ENCODE measurements at places on chromosomes 6 and 20. TPM values are rescaled to one million over a fixed set of nuclear protein-coding genes. Genes with fewer than 3 reads are reported as not detected.
A peak's percentile ranks its signal among the peaks of the same experiment; 100 is the strongest.

Gene TSPO2
- total RNA-seq = not detected

Gene ALDH8A1
- 1.4 TPM for total RNA-seq

Gene SCUBE3
- total RNA-seq = 1.7 TPM

Gene SNPH
- 23.4 TPM for total RNA-seq

Gene CALHM4
- total RNA-seq = not detected

Gene FKBP1C
- total RNA-seq = 0.31 TPM

GRCh38 chr6:113979937-113980336, 9.0 kb upstream of the HDAC2 start:
- no peak for DNase-seq

DNA sequence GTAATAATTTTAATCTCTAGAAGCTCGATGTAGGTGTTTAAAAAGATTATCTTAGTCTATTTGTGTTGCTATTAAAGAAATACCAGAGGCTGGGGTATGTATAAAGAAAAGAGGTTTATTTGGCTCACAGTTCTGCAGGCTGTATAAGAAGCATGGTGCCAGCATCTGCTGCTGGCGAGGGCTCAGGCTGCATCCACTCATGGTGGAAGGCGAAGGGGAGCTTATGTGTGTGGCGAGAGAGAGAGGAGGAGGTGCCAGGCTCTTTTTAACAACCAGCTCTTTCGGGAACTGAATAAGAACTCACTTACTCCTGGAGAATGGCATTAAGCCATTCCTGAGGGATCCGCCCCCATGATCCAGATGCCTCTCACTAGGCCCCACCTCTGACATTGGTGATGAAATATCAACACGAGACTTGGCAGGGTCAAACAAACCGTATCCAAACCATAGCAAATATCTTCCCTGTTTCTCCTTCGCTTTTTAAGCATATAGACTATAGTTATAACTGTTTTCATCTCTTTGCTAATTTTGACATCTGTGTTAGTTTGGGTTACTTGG, 24.5 kb downstream of the CHMP4B start:
- no peak for DNase-seq

GRCh38 chr6:30759575-30760239, 15.4 kb upstream of the IER3 start:
- no peak for DNase-seq

GRCh38 chr6:46338131-46338530, 153.1 kb downstream of the RCAN2 start:
- DNase-seq = no peak

- DNase-seq = no peak
Measured at GRCh38 chr6:786946-787763, 94.2 kb upstream of the EXOC2 start.

- DNase-seq = no peak
Measured at GRCh38 chr6:71395731-71396409, 107.3 kb downstream of the OGFRL1 start.

GRCh38 chr6:169445661-169446581, 192.3 kb upstream of the THBS2 start:
- no peak for DNase-seq

- DNase-seq = no peak
Measured at GRCh38 chr20:34736106-34736735, 32.1 kb downstream of the TP53INP2 start.

DNA sequence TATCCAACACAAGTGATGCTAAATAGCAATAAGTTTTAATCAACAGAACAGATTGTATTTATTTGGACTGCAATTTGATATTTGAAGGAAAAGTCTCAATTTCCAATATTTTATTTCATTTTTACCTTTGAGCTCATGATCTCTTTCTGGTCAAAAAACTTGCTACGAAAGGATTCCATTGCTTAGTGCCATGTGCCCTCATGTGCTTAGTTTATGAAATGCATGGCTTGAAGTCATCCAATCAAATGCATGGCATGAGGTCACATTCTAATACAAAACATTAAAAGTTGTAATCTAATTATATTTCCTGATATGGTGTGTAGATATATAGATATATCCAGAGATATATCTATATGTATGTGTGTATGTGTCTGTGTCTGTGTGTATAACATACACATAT, 321.2 kb upstream of the ADGRB3 start:
- no peak for DNase-seq

GRCh38 chr20:32149566-32150170, 40.2 kb downstream of the TM9SF4 start:
- no peak for DNase-seq

DNA sequence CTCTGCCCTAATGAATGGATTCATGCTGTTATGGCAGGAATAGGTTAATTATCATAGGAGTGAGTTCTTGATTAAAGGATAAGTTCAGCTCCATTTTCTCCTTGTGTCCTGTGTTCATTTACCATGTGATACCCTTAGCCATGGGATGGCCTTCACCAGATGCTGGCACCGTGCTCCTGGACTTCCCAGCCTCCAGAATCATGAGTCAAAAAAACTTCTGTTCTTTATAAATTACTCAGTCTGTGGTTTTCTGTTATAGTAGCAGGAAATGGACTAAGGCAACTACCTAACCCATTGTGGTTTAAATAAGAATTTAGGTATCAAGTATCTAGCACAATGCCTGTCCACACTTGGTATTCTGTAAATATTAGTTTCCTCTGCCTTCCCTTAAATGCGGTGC, 223.5 kb downstream of the MEI4 start:
- DNase-seq = no peak

DNA sequence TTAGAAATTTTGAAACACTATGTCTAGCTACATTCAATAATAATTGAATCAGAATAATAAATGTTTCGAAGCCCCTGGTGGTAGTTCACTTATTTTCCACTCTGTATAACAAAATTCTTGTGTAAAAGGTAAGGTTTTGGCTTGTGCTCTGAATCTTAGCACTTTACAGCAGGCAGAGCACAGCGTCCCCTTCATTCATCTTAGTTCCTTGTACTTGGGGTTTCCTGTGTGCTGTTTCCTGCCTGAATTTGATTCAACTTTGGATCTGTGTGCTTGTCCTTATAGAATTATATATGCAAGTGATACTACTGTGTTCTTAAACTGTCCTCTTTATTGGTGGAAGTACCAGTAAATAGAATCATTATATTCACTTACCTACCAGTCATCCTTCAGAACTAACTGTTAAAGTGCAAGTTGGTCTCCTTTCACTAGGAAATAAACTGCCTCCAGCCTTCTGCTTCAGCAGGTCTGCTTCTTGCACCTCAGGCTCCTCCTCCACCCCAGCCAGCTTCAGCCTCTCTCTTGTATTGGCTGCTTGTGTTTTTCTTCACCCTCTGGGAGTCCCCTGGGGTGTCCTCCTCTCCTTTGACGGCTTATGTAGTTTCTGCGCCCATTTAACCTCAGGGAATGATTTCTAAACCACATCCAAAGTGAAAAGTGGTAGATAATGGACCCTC, 28.8 kb upstream of the TULP4 start:
- DNase-seq = peak; percentile 10

GRCh38 chr6:160801418-160801817, 99.4 kb downstream of the PLG start:
- no peak for DNase-seq

DNA sequence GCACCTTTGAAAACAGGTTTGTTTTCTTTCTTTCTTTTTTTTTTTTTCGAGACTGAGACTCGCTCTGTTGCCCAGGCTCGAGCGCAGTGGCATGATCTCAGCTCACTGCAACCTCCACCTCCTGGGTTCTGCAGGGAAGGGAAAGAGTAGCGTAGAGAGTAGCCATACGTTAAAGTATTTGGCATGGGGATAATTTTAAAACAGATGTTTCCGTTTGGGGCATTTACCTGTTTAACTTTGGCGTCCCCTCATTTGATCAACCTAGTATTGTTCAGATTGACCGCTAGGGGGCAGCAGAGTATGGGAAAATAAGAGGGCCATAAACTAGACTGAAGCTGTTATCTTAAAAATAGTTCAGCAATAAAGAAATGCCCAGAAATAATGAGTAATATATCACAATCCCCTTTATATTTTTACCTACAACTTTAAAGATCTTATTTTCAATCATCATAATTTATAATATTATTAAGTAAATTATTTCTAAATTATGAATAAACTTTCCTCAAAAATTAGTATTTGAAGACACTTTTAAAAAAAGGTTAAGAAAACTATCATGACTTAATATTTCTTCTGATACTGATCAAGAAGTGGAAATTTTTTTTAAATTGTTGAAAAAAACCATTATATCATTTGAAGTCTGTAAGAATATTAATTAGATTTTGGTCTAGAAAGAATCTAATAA, 7.6 kb upstream of the TAAR9 start:
- peak; percentile 4 for DNase-seq

DNA sequence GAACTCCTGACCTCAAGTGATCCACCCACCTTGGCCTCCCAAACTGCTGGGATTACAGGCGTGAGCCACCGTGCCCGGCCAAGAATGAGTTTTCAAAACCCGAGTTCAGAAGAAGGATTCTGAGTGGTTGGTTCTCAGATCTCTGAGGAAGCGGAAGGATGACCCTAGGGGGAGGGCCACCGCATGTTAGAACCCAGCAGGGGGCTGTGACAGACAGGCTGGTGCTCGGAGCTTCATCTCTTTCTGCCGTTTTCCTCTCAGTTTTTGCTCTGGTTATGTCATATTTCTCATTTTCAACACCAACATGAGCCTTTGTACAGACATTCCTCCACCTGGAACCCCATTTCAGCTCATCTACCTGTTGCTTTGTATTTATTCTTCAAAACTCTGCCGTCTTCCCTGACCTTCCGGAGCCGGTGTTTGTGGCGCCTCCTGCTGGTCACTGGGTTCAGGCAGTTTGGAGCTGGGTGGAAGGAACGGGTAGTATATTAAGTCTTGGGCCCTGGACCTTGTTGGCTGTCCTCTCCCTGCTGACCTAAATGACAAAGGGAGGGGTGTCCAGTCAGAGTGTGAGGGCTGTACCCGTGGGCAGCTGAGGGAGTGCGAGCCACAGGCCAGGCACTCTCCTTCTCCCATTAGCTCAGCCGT, at the start of gene DEFB123:
Gene DEFB123, plus strand, starts transcription at position 621 of the 648 bp plus-strand sequence. CDS start 67 bp downstream, outside the sequence.
- DNase-seq = no peak

DNA sequence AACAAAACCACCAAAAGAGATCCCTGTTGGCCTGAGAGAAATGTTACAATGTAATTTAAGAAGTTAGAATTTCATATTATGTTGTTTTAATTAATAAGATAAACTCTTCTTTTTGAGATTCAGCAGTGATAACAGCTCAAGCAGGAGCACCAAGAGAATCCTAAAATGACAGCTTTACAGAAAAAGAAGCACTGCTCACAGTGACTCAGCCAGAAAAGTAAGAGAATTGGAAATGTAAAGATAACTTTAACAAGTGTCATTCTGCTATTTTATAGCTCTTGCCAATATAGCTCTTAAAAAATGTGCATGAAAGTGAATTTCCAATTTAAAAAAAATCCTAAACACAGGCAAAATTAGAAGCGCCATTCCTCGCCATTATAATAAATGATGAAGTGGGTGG, 111.3 kb downstream of the UBE3D start:
- no peak for DNase-seq

DNA sequence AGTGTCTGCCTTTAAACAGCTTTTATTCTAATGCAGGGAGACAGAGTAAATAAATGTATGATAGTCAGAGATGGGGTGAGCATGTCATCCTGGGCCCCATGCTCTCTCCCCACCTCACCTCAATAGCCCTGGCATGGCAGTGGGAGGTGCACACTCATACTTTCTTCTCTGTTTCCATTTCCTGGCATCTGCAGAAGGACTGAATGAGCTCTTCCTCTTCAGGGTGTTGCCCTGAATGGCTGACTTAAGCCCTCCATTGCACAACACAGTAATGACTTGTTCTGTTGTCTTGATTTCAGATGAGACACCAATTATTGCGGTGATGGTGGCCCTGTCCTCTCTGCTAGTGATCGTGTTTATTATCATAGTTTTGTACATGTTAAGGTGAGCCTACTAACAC, 57.0 kb upstream of the GNRH2 start:
- DNase-seq = no peak

DNA sequence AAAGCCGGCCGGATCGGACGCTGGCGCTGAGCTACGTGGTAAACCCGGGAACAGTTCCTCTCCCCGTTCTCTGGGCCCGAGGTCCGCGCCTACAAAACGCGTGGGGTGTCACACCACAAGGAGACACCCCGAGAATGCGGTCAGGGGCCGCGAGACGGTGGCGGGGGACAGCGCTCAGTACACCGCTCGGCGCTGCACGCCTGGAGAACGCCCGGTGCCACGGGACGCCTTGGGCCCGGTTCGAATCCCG, 670 bp downstream of the NCOA5 start:
- no peak for DNase-seq

DNA sequence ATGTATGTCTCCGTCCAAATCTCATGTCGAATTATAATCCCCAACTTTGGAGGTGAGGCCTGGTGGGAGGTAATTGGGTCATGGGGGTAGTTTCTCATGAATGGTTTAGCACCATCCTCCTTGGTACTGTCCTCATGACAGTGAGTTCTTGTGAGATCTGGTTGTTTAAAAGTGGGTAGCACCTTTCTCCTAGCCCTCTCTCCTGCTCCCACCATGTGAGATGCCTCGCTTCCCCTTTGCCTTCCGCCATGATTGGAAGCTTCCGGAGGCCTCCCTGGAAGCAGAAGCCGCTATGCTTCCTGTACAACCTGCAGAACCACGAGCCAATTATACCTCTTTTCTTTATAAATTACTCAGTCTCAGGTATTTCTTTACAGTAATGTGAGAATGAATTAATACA, 123.1 kb downstream of the FYN start:
- DNase-seq = no peak

GRCh38 chr6:38637756-38638155, 2.0 kb downstream of the BTBD9 start:
- no peak for DNase-seq

GRCh38 chr6:5942591-5942990, 64.1 kb downstream of the NRN1 start:
- no peak for DNase-seq

DNA sequence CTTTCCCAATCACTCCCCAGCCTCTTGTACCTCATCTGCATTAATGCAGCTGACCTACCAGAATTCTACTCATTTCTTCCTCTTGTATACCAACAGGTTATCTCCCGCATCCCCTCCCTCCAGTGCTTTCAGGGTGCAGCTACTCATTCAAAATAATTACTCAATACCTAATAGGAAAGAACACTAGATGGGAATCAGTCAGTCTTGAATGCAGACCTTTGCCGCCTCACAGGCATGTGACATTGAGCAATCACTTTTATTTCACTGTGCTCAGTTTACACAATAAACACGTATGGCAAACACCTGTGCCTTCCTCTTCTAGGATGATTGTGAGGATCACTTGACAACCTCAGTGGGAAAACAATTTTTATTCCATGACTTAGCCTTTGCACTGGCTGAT, 13.3 kb downstream of the ZSCAN31 start:
- no peak for DNase-seq

GRCh38 chr20:39880890-39881289, 808.1 kb downstream of the MAFB start:
- no peak for DNase-seq

Data from occipital lobe (tissue), 3 donors.